Testis (tissue), 5 donors: ENCODE measurements at places on chromosomes 1 and 21.
A peak's percentile ranks its signal among the peaks of the same experiment; 100 is the strongest.

DNA sequence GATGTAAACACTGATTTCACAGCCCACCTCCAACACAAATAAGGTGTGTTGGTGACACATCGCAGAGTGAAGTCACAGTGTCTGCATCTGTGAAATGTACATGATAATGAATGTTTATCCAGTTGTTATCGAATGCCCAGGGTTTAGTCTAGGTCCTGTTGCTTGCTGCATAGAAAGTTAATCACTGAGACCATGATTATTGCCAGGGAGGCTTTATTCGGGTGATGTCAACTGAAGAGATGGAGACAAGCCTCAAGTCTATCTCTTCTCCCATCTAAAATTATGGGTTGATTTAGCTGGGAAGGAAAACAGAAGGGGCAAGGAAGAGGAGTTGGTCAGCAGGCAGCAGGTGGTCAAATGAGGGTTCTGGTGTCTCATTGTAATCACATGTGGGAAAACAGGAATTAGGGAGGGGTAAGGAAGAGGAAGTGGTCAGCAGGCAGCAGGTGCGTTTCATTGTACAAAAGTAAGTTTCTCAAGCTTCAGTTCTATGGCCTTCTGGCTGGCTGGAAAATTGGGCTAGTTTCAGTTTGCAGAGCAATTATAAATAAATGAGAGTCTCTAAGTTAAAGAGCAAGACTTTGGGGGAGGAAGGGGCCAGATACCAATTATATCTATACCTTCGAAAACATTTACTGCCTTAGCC lies 146.3 kb upstream of the DNAH14 start:
- DNase-seq: no peak

GRCh38 chr1:21239221-21239620 lies 51.0 kb downstream of the ECE1 start:
- DNase-seq: no peak

DNA sequence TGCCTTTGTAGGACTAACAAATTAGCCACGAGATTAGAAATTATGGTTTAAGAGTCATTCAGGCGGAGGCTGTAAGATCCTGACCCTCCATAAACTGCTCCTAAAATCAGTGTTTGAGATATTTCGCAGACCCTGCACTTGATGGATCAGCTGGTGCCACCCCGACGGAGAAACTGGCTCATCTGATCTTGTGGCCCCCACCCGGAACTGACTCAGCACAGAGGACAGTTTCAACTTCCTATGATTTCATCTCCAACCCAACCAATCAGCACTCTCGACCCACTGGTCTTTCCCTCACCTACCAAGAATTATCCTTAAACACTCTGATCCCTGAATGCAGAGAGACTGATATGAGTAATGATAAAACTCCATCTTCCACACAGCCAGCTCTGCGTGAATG lies 3.7 kb upstream of the JAM2 start:
- no peak for DNase-seq

DNA sequence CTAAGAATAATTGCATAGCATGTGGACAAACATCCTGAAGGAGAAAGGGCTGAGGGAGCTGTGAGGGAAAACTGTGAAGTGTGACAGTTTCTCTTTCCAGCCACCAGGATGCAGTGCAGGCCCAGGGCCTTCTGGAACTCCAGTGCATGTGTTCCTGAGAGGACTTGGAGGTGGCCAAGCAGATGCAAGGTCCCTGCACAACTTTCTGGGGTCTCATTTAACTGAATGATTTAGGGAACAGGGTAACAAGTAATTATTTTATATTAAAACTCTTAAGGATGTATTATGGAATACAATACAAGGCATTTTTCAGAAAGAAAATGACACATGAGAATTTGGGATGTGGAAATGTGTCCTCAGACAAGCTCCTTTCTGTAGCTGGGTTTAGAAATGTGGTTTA lies 61.2 kb upstream of the MCOLN3 start:
- peak; percentile 70 for DNase-seq

GRCh38 chr1:245327360-245327759 lies 172.6 kb downstream of the KIF26B start:
- no peak for DNase-seq

DNA sequence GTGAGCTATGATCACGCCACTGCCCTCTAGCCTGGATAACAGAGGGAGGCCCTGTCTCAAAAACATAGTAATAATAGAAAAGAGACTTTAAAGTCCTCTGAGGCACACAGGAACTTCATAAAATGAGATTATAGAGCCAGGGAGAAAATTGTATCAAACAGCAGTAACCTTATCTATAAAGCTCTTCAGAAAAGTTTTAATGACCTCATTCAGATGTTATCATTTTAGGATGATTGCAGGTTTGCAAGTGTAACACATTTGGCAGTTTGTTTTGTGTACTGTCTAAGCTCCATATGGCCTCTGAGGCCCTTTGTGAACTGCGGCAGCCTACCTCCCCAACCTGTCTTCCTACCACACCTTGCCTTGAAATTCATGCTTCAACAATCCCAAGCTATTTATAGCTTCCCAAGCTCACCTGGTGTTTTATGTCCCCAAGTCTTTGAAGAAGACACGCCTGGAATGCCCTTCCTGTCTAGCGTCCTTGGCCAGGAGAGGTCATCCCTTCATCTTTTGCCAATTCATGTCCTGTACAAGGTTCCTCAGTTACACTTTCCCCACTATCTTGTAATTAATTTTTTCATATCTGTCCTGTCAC lies 8.5 kb upstream of the AKNAD1 start:
- no peak for DNase-seq

GRCh38 chr1:36119456-36119855 lies 5.6 kb downstream of the COL8A2 start:
- no peak for DNase-seq

DNA sequence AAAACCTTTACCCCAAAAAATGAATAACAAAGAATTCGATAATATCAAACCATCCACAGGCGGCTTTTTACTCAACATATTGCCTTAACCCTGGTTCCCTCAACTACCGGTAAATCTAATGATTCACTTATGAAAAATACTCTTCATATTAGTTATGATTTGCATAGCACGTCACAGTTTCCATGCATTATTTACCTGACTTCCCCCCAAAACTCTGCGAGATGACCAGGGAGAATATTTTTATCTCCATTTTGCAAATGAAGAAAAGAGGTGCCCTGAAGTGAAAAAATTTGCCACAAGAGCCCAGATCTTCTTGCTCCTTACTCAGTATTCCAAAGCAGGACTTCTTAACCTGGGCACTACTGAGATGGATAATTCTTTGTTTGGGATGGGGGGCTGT lies 2.9 kb downstream of the JAK1 start:
- no peak for DNase-seq

DNA sequence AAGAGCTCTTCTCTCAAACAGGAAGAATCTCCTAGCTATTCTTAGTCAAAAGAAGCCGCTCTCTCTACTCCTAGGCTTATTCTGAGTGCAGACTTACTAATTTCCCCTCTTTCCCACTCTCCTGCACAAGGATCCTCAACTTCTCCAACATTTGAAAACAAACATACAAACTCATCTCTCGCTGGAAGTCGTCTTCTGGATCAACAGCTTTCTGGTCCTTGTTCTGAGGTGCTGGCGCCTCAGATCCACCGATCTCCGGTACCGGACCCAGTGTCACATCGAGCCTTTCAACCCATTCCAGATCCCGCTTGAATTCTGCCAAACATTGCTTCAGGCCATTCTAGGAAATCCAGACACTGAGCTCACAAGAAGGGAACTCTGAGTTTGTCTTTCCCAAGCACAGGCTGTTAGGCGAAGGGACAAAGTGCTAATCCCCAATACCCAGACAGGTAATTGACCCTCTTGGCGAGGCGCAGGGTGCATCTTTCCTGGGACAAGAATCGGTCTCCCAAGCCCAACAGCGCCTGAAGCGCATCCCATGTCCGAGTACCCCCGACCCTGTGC lies 696 bp downstream of the EBNA1BP2 start:
- no peak for DNase-seq

- DNase-seq: peak; percentile 65
Measured at GRCh38 chr1:159177272-159177907, 6.0 kb downstream of the CADM3 start.

- no peak for DNase-seq
Measured at GRCh38 chr1:219544163-219544846, 68.6 kb downstream of the ZC3H11B start.

- DNase-seq: no peak
Measured at GRCh38 chr1:154413177-154413783, 8.1 kb downstream of the IL6R start.

GRCh38 chr21:27631471-27631870 lies 664.6 kb upstream of the ADAMTS5 start:
- no peak for DNase-seq

GRCh38 chr1:231396643-231397042 lies 25.4 kb downstream of the EGLN1 start:
- DNase-seq: no peak

GRCh38 chr1:208238710-208239472 lies 5.3 kb downstream of the PLXNA2 start:
- peak; percentile 49 for DNase-seq

DNA sequence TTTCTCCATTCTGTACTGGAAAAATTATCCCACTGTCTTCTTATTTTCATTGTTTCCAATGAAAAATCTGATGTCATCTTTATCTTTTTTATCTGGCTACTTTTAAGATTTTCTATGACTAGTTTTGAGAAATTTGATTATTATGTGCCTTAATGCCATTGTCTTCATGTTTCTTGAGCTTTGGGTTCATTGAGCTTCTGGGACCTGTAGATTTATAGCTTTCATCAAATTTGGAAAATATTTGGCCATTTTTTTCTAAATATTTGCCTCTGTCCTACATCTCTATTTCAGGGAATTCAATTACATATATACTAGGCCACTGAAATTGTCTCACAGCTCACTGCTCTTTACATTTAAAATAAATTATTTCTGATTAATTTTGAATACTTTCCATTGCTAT lies 38.7 kb upstream of the KCNH1 start:
- no peak for DNase-seq

DNA sequence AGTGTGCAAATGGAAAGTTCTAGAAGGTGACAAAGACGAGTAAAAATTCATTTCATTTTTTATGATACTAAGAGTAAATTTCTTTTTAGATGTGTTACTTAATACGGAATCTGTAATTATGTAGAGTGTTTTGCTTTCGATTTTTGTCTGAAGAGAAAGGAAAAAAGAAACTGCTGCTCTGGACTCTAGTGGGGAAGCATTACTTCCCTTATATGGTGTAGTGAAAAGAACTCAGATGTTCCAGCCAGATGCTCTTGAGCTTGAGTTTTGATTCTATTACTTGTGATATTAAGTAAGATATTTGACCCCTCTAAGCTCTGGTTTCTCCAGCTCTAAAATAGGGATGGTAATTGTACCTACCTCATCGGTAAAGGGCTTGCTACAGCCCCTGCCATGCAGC lies 12.2 kb upstream of the GPR161 start:
- no peak for DNase-seq

- DNase-seq: peak; percentile 45
Measured at GRCh38 chr1:11802616-11802972, 3.2 kb downstream of the MTHFR start.

- DNase-seq: peak; percentile 59
Measured at GRCh38 chr1:225474986-225475820, 47.4 kb upstream of the LBR start.

DNA sequence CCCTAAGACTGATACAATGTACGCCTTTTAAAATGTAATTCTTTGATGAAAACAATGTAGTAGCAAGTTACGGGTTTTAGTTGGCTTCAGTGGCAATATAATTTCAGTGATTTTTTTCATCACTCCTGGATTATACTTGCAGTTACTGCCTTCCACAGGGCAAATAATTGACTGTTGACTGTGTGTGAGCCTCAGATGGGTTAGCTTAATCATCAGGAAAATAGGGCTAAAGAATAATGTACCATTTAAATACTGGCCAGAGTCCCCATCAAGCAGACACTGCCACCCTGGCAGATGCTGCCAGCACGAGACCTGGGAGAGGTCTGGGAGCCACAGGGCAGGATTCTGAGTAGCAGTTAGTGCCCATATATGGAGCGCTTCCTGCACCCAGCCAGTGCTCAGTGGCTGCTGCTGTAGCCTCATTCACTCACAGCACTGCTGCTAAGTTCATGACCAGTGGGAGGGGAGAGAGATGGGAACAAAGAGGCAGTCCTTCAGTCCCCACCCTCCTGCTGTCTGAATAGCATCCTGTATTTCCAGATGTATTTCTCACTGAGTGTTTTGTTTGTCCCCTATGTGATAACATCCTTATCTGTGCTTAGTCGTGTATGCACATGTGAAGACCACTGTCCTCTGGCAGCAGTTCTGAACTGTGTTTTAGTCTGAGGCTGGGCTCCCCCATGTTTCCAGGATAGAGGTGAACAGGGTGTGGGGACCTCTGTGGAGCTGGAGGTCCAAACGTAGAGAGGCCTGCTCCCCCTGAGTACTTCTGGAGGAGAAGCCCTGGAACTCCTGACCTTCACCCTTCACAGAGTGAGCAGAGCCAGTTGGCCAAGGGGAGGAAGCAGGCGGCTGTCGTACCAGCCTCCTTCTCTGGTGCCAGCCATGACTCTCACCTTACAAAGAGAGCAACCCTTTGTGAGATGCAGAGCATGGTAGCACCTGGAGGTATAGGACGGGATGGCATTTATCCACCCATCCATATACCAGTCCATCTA lies 80.4 kb downstream of the ADARB1 start:
- DNase-seq: peak; percentile 27

GRCh38 chr1:228898582-228898992 lies 163.3 kb downstream of the RHOU start:
- no peak for DNase-seq

DNA sequence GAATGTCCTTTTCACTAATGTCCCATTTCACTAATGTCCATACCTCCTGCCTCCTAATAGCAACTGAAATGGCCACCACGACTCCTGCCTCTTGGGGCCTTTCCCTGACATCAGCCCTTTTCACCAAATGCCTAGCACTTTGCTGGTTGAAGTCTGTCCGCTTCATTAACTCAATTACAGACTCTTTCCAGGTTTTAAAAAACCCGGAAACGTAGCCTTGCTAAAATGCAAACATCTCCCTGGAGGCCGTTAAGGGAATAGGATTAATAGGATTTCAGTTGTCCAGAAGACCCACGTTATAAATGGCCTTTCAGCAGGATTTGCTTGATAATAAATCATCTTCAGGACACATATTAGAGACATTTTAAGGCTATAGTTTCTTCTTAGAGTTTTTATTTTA lies 25.7 kb upstream of the ERO1B start:
- no peak for DNase-seq

- DNase-seq: no peak
Measured at GRCh38 chr1:226686440-226687425, 52.3 kb downstream of the ITPKB start.

GRCh38 chr1:116855773-116856201 lies 53.9 kb upstream of the PTGFRN start:
- DNase-seq: no peak

GRCh38 chr1:16109571-16109970 lies 36.1 kb upstream of the FAM131C start:
- DNase-seq: no peak

GRCh38 chr1:205921570-205921909 lies 21.7 kb downstream of the SLC26A9 start:
- peak; percentile 9 for DNase-seq

GRCh38 chr1:167474191-167474641 lies 44.1 kb downstream of the CD247 start:
- DNase-seq: no peak

DNA sequence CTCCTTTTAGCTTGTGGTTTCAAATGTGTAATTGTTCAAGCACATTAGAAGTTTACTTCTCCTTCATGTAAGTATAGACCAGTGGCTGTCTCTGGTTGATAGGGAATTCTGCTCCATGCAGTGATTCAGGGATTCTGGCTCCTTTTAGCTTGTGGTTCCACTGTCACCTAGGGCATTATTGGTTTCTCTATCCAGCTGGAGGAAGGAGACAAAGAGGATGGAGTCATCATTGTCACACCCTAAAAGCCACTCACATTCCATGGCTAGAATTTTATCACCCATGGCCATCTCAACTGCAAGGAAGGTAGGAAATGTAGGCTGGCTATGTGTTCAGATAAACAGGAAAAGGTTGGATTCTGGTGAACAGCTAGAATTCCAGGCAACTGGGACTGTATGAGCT lies 131.2 kb downstream of the URB2 start:
- no peak for DNase-seq
